ENCODE measurements at places on chromosomes 5 and 9.

GRCh38 chr5:175892015-175892800, 20.8 kb downstream of the CPLX2 start:
- DNase-seq = no peak

DNA sequence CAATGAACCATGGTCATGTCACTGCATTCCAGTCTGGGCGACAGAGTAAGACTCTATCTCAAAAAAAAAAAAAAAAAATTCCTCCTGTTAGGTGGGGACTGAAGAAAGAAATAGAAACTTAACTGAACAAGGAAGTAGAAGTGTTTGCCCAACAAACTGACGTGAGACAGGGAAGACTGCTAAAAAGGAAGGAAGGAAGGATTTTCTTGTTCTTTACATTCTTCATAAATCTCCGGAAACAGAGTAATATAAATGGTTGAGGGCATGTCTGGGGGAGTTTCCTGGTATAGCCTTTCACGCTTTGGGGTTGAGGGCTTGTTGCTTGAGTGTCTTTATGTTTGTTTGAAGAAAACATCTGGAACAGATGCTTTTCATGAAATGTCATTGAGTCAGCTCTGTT, 3.1 kb downstream of the TOR1B start:
- no peak for DNase-seq

DNA sequence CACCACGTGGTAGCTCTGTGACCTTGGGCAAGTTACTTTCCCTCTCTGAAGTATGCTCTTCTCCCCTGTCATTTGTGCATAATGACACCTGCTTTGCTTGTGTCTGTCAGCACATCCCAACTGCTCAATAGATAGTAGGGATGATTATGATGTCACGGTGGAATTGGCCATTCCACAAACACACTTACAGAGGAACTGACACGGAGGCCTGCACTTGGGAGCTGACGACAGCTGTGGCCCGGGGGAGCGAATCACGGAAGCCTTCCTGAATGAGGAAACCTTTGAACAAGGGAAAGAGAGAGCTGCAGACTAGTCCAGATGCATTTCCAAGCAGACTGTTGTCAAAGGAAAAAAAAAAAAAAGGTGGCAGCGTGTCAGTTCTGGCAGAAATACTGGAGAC, 21.0 kb downstream of the TLX3 start:
- no peak for DNase-seq

DNA sequence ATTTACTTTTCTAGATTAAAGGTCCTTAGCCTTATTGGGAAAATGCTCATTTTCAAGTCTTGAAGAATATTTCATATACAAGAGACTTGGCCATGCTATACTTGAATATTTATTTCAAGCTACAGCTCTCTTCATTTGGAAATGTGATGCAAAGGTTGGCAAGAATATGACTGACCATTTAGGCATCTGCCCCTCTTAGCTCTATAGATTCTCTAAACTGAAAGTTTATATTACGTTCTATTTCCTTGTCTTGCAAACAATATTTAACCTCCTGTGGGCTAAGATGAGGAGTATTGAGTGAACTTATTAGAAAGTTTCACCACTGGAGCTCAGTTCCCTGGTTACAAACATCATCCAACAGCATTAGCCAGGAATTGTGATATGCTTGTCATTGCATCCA, 593.1 kb downstream of the MAT2B start:
- DNase-seq = peak; percentile 28

GRCh38 chr5:132461569-132462070, 29.0 kb downstream of the IRF1 start:
- DNase-seq = no peak

- no peak for DNase-seq
These were observed 71.0 kb upstream of the PLPP6 start for GRCh38 chr9:4591123-4591500.

- DNase-seq = no peak
These were observed 134.4 kb downstream of the FGF1 start for GRCh38 chr5:142551338-142552067.

DNA sequence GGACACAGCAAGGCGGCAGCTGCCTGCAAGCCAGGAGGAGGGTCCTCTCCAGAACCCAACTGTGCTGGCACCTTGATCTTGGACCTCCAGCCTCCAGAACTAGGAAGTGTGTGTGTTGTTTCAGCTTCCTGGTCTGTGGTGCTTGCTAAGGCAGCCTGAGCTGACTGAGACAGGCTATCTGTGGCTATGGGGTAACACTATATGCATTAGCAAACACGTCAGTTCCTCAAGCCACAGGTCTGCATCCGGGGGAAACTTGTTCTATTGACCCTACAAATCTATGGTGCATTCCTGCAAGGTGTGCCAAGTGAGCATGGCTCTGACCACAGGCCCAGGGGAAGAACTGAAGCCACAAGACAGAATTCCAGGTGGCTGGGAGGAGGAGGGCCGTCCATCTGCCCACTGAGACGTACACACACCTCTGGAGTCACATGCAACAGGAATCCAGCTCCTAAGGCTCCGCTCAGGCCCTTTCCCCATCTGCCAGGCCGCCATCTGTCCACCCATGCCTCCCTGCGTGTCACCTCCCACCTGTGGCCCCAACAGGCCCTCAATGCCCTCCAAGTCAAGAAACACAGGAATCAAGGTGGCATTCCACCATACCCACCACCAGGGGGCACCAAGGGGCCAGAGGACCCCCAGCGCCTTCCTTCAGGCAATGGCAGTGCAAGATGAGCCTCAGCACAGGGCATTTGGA, 174.9 kb downstream of the ROR2 start:
- DNase-seq = peak; percentile 68

DNA sequence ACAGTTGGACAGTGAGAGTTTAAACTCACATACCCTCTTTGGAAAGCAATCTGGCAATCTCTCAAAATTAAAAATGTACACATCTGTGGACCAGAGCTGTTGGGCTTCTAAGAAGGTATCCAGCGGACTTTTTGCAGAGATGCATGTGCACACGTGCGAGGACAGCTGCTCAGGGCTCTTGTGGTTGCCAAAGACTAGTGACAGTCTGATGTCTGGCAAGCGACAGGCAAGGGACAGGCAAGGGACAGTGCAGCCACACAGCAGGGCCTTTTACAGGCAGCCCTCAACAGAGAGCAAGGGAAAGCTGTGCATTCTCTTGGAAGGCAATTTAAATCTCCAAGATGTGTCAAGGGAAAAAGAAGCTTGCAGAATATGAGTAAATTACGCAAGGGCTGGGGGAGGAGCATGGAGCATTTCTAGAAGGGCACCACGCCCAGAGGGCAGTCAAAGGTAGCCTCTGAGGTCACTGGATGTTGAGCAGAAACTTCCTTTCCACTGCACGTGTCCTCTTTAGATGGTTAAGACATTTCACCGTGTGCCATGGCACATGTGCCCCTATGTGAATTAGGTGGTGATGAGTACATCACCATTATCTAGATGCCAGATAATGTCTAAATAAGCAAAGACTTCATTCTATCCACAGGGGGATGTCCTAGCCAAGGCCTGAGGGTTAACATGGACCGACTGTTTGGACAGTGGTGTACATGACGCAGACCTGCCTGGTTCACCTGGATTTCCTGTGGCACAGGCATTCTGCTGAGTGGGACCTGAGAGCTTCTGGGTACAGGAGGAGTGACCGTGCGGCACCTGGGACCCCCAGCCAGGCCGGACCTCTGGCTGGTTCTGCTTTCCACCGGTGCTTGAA, 9.1 kb downstream of the GFPT2 start:
- DNase-seq = peak; percentile 34

GRCh38 chr9:114499941-114500696, 5.2 kb downstream of the WHRN start:
- no peak for DNase-seq

DNA sequence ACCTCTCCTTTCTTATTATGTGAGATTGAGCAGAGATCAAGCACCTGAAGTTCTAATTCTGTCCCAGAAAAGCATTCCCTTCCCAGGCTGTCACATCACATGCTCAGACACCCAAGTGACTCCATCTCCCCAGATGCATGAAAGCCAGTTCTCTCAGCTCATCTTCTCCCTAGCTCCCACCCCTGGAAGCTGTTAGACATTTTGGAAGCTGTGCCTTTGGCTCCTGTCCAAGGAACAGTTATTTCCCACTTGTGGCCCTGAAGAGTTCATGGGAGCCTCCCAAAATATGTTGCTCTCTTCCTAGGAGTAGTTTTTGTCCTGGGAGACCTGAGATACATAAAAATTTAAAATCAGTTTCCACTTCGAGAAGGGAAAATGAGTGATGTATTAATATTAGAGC, 161.4 kb upstream of the GAS1 start:
- DNase-seq = peak; percentile 52

- DNase-seq = no peak
These were observed 2.7 kb downstream of the LARP1 start for GRCh38 chr5:154757814-154758406.

DNA sequence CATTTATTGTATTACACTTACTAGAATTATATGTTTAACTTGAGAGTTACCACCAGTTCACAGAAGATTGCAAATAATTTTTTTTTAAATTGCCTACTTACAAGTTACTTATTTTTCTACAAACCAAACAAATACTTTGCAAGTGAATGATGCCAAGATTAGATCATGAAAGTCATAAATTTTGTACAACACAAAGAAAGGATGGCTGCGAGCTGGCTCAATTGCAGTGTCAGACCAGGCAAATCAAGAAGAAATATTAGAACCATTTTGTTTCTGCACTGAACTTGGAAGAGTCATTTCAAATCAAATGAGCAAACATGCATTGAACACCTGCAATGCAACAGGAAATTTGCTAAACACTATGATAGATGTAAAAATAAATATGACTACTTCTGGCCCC, 97.3 kb downstream of the PLCXD3 start:
- no peak for DNase-seq

DNA sequence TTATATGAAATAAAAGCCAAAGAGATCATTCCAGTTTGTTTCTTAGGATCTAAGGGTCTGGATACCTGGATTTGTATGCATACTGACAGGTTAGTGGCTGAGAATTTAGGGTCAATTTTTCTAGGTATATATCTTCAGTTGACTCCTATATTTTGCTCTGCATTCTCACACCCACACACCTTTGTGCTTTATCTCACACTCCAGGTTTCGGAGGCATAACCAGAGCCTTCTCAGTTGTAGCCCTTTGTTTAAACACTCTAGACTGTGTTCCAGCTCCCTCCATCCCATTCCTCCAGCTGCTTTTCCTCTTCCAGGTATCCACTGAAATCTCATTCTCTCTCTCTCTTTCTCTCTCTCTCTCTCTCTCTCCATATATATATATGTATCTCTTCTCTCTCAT, 10.6 kb upstream of the MOCS2 start:
- no peak for DNase-seq

- no peak for DNase-seq
These were observed 67.7 kb downstream of the C9orf152 start for GRCh38 chr9:110140276-110140675.

DNA sequence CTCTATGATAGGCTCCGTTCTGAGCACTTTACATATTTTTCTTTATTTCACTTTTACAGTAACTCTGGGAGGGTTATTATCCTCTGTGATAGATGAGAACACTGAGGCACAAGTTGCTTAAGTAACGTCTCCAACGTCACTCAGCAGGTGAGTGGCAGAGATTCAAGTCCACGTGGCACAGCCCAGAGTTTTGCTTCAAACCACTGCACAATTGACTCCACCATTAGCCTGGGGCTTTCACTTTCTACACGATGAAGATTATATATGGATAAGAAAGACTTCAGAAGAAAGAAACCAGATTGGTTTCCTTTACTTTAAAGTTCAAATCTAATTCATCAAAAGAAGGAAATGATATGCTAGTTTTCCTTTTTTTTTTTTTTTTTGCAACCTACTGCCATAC, 245.9 kb downstream of the SYK start:
- no peak for DNase-seq

DNA sequence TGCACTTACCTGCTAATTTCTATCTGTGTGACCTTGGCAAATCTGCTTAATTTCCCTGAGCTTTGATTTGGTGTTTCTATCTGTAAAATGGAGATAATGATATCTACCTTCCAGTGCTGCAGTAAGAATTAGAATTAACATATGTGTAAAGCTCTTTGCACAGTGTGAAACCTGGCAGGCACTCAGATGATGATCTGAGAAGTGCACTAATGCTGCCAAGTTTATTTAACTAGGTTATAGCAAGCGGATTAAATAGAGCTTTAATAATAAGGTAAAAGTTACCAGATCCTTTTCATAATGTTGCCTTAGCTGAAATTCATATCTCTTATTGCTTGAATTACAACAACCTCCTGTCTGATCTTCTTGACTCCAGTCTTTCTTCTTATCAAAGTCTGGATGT, 315.3 kb upstream of the CD180 start:
- DNase-seq = no peak

DNA sequence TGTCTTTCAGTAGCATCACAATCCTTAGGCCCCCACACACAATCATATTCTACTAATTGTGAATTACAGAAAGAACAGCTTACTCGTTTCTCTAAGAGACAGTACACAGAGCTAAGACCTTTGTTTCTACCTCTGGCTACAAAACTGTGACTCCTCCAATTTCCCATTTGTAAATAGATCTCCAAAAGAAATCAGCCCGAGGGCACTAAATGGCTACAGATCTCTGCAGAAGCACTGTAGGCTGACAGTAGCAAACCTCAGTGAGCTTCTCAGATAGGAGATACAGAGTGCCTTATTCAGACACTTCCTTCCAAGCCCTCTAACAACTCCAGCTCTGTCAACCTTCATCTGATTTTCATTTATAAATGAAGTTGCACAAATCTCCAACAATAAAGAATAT, 51.0 kb downstream of the EFNA5 start:
- no peak for DNase-seq
